Lung (tissue), 17 donors: ENCODE measurements at places on chromosomes 1 and 21. TPM values are rescaled to one million over a fixed set of nuclear protein-coding genes. Genes with fewer than 3 reads are reported as not detected.

Gene CTNNBIP1
- total RNA-seq = 31.4 TPM

DNA sequence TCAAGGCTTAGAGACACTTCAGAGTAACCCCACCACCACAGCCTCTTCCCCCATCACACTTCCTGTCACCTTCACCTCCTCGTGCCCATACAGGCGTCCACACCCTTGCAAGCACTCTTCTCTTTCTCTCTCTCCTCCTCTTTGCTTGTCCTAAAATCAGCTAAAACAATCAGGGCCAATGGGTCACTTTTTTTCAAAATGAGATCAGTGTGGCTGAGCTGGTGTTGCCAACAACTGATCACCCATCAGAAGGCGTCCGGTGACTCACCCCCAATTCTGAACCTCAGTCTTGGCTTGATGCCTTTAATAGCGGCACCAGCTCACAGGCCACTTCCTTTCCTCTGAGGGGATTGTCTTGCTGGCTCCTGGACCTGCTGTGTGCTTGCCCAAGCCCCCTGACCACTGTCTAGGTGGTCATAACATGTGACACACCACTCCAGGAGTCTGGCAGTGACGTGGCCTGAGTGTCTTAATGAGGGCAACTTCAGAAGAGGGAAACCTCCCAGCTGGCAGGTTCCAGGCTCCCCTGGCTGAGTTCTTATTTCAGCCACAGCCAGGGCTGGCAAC is 1.6 kb downstream of the DRAXIN start:
- peak; percentile 27 for DNase-seq
- no peak overlapping the region for H3K27ac ChIP-seq
- H3K27me3 ChIP-seq = peaks cover 13% of the 10 kb centered on the region
- no peaks in the 10 kb centered on the region for H3K4me1 ChIP-seq

- no peak for DNase-seq
- no peak overlapping the region for H3K27ac ChIP-seq
- no peak overlapping the region for H3K4me3 ChIP-seq
Observed at GRCh38 chr1:159828176-159828575, 1.5 kb downstream of the SLAMF8 start.

Gene DHRS3
- 79.7 TPM for total RNA-seq

Gene PACC1
- total RNA-seq = 7.2 TPM
